NCI-H748 treated with DMSO at 0.1 percent for 48 hours (cell line): ENCODE measurements at places on chromosomes 5 and 9.

DNA sequence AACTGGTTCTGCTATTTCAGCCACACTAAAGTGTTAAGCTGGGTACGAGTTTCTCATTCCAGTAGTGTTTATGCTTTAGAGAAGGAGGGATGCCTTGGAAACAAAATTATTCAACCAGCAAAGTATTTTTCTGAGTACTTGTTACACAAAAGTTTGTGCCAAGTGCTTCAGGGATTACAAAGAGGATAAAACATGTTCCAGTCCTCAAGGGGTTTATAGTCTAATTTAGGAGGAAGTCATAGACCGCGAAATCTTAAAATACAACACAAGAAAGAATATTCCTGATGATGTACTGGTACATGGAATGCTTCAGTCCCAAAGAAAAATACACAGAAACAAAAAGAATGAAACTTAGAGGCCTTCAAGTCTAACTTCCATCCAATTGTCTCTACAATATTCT, 85.4 kb upstream of the NR4A3 start:
- DNase-seq, result no peak

- DNase-seq, result no peak
Observed at GRCh38 chr5:145925353-145925752, 11.0 kb upstream of the SH3RF2 start.

GRCh38 chr9:83413367-83413766, 124.8 kb downstream of the FRMD3 start:
- no peak for DNase-seq

DNA sequence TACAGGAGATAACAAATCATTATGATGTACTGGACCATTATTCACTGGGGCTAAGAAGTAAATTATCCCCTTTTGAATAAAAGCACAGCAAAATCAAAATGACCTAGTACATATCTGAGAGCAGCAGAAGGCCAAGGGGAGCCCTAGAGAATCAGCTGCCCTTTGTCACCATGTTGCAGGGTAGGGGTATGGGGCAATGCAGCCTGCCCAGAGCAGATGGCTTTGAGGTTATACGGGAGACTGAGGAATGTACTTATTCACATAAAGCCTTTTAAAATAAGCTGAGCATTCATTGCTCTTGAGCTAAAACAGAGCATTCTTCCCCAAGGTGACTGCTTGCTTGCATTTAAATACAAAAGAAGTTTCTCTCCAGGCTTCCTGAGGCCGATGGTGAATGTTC, 2.6 kb upstream of the TNFAIP8 start:
- DNase-seq, result no peak

- DNase-seq, result no peak
Observed at GRCh38 chr5:89270901-89271300, 387.9 kb upstream of the MEF2C start.

GRCh38 chr9:113668061-113668460, 204.5 kb downstream of the RGS3 start:
- DNase-seq, result no peak

- DNase-seq, result no peak
Observed at GRCh38 chr9:21830589-21830988, 28.2 kb downstream of the MTAP start.
